ENCODE measurements at places on chromosomes 6 and 20. TPM values are rescaled to one million over a fixed set of nuclear protein-coding genes. Genes with fewer than 3 reads are reported as not detected.

DNA sequence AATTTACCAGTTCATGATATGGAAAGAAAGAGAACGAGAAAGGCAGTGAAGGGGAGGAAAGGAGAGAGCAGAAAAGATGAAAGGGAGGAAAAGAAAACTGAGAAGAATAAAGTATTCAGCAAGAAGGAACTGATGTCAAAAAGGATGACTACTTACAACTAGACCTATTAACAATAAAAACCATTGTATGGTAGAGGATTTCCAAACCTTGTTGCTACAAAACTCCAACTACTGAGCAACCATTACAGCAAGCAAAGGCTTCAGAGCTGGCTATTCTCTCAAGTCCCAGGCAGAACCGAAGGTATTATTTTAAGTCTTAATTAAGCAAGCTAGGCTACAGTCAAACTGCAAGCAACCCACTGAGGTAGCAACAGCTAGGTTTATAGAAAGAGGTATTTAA, 142.2 kb downstream of the BTBD9 start:
- no peaks in the 10 kb centered on the region for H3K4me1 ChIP-seq
- H3K36me3 ChIP-seq = no peaks in the 10 kb centered on the region
- H3K4me3 ChIP-seq = no peak overlapping the region

- no peak for DNase-seq
- no peak overlapping the region for H3K27ac ChIP-seq
- H3K36me3 ChIP-seq = no peaks in the 10 kb centered on the region
- H3K4me3 ChIP-seq = no peak overlapping the region
- no peaks in the 10 kb centered on the region for H3K4me1 ChIP-seq
Observed at GRCh38 chr6:93896081-93896480, 476.7 kb upstream of the EPHA7 start.

GPR6 gene
- total RNA-seq = not detected

- DNase-seq = peak; percentile 73
- no peak overlapping the region for H3K4me3 ChIP-seq
- H3K27me3 ChIP-seq = no peaks in the 10 kb centered on the region
- no peaks in the 10 kb centered on the region for H3K36me3 ChIP-seq
- H3K27ac ChIP-seq = no peak overlapping the region
- H3K4me1 ChIP-seq = no peaks in the 10 kb centered on the region
Observed at GRCh38 chr20:36315545-36316351, 9.6 kb downstream of the DLGAP4 start.

TJAP1 gene
- 30.6 TPM for total RNA-seq

ADGRG6 gene
- total RNA-seq = 14.3 TPM

- H3K4me3 ChIP-seq = no peak overlapping the region
- H3K27me3 ChIP-seq = no peaks in the 10 kb centered on the region
- no peak for DNase-seq
- no peaks in the 10 kb centered on the region for H3K36me3 ChIP-seq
- no peaks in the 10 kb centered on the region for H3K4me1 ChIP-seq
Observed at GRCh38 chr6:93423542-93423941, 4.2 kb upstream of the EPHA7 start.

- H3K4me1 ChIP-seq = no peaks in the 10 kb centered on the region
- no peak for DNase-seq
- no peaks in the 10 kb centered on the region for H3K36me3 ChIP-seq
- H3K4me3 ChIP-seq = no peak overlapping the region
Observed at GRCh38 chr6:110708295-110708950, 106.8 kb downstream of the CDK19 start.

ZNF391 gene
- 4.5 TPM for total RNA-seq

- H3K4me1 ChIP-seq = no peaks in the 10 kb centered on the region
- no peaks in the 10 kb centered on the region for H3K36me3 ChIP-seq
- no peak overlapping the region for H3K27ac ChIP-seq
- no peaks in the 10 kb centered on the region for H3K27me3 ChIP-seq
Observed at GRCh38 chr6:75723382-75723781, 25.7 kb upstream of the MYO6 start.

DNA sequence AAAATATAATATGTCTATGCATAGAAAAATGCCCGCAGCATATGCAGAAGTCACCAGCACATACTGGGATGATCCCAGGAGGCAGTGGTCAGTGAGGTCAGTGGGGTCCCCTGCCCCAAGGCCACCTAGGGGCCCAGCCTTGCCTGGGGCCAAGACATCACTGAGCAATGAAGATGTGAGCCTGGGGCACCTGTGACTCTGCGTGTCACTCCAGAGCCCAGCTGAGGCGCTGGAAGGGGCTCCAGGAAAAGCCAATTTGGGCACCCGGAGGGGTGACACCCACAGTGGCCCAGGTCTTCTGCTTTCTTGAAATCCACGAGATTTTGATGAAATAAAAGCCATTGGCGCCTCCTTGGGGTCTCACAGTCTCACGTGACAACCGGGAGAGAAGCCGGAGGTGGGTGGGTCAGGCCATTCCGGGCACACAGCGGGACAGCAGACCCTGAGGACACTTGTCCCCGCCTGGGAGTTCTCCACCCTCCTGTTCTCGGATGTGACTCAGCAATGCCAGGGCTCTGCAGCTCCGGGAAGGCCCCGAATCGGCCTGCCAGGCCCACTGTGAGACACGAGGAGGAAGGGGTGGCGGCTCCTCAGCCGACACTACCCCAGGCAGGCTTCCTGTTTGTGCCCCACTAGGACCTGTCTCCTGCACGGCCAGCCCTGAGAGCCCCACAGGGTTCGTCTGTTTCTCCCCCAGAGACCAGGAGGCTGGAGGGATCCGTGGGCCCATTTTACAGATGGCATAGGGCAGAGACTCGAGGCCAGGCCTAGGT, 24.4 kb upstream of the SLCO4A1 start:
- no peaks in the 10 kb centered on the region for H3K36me3 ChIP-seq
- no peaks in the 10 kb centered on the region for H3K27me3 ChIP-seq
- no peak overlapping the region for H3K27ac ChIP-seq

ADGRF1 gene
- not detected for total RNA-seq

- peaks cover 2% of the 10 kb centered on the region for H3K4me1 ChIP-seq
- DNase-seq = no peak
- H3K4me3 ChIP-seq = peak overlapping the region; percentile 54
- no peak overlapping the region for H3K27ac ChIP-seq
- H3K27me3 ChIP-seq = no peaks in the 10 kb centered on the region
Observed at GRCh38 chr6:2221726-2222274, 23.6 kb downstream of the GMDS start.

Measured in aorta (tissue), 5 donors.